Omental fat pad (tissue), 4 donors: ENCODE measurements at places on chromosomes 6 and 20.

- no peak for DNase-seq
Measured at GRCh38 chr20:24672181-24672880, 202.9 kb downstream of the SYNDIG1 start.

DNA sequence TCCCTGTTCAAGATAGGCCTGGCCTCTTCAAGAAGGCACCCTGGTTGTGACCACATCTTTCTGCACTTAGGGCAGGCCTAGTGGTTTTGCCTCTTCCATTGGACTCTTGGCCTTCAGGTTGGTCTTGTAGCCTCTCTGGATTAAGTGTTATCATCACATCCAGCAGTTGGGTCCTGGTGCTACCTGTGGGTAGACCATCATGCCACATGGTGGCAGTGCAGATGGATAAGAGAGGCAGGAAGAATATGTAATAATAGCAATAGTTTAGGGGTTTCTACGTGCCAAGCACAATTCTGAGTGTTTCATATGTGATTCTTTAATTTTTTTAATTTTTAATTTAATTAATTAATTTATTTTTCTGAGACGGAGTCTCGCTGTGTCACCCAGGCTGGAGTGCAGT, 28.5 kb upstream of the SNRPB2 start:
- DNase-seq: no peak

- DNase-seq: no peak
Measured at GRCh38 chr6:14616656-14617055, 499.1 kb downstream of the CD83 start.

GRCh38 chr6:43263314-43264178, 20.3 kb downstream of the TTBK1 start:
- peak; percentile 33 for DNase-seq

GRCh38 chr20:63186528-63187316, 29.2 kb downstream of the YTHDF1 start:
- DNase-seq: no peak

DNA sequence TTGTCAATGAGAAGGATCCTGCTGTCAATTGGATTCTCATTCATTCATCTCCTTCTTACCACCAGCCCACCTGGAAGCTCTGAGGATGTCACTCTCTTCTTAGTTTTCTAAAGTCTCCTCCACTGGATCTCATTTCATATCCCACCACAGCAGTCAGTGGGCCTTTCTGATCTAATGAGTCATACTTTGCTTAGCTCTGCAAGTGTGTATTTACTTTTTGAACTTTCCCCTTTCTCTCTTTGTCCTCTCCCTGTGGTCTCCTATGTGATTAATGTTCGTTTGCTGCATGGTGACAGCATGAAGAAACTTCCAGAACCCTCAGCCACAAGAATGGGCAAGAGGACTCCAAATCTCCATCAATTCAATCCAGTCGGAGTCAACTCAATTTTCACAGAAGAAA, 63.6 kb upstream of the SYNDIG1 start:
- no peak for DNase-seq
